ENCODE measurements at places on chromosomes 7 and 10.

DNA sequence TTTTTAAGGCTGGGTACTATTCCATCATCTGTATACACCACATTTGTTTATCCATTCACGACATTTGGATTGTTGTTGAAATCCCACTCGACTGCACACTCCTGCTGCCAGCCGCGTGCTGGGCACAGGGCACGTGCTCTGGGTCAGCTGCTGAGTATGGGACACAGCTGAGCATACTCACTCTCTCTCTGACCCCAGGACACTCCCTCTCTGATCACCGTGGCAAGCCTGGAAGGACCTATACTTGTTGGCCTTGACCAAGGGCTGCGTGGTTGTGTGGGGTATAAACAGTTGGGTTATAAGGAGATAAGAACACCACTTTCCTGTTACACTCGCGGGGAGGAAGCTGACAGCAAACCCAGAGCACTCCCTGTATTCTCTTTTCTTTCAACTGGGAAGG is 153.0 kb upstream of the RHEB start:
- DNase-seq = no peak

GRCh38 chr7:138979226-138979979 is 1.8 kb downstream of the KIAA1549 start:
- peak; percentile 20 for DNase-seq

DNA sequence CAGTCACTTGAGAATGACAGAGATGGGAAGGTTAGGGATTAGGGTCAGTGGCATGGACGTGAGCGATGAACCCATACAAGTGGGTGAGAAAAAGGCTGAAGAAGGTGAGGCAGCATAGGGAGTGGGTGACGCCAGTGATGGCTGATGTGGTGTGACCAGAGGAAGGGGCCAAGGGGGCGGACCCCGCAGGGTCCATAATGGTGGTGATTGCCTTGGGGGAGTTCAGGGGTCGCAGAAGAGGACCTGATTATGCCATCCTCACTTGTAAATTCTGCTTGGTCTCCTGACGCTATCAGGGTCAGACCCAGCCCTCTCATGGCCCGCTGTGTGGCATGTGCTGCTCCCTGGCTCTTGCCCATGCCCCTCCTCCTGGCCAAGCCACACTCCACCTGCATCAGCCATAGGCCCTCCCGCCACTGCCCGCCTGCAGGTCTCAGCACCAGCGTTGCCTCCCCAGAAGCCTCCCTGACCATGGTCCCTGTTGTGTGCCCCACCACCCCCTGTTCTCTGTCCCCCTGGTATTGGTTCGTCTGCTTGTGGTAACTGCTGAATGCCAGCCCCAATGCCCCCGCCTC is 235.7 kb downstream of the EBF3 start:
- no peak for DNase-seq

DNA sequence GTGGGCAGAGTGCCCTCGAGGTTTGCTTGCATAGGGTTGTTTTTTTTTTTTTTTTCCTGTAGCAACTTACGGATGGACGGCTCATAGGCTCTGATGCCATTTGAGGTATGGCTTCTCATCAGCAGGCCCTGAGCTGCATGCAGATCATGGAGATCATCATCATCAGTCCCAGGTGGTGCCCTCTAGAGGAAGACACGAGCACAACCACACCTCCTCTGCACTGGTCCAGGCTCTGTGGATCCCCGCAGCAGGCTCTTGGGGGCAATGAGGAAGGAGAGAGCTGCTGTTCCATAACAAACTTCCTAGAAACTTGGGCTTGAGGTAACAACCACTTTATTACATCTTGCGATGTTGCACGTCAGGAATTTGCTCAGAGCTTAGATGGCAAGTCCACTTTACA is 132.7 kb upstream of the CXCL12 start:
- no peak for DNase-seq

DNA sequence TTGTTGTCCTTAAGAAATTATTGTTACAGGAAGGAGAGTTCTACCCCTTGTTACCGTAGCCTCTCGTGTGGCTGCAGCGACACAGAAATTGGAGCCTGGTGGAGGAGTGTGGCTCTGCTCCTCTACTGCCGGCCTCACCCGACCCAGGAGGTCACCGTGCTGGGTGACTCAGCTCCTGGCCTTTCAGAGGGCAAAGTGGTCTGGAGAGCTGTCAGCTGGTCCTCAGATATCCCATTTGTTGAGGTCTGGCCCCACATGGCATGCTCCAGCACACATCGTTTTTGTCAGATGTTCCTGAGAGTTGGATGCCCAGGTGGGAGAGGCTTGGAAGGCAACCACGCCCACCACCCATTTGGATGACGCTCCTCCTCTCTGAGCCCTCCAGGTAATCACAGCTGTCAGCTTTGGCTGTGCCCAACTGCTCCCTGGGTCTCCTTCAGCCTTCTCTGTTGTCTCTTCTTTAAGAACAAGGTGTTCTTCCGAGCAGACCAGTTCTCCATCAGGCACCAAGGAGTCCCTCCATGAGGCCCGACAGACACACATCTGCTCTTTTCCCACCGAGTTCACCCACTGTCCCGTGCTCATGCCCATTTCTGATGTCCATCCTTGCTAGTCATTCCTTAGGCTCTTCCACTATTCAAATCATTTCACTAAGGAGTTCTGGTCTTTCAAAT is 80.3 kb downstream of the RAMP3 start:
- DNase-seq = peak; percentile 14

DNA sequence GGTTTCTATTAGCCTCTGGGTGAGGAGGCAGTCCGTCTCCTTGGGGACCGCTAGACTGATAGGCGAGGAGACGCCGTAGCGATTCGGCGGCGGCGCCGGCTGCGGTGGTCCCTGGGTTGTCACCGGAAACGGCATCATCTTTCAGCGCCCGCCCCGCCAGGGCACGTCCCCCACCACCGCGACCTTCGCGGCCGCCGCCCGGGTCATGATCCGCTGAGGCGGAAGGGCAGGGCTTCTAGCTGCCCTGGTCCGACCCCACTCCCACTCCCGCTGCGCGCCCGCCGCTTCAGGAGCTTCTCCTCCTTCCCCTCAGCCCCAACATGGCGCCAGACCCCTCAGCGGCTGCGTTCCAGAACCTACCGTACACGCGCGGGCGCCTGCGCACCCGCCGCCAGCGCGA is at the start of gene PAPOLB:
TSS of gene PAPOLB (minus strand) at position 358 of the 400 bp plus-strand sequence. CDS start at position 138, 220 bp downstream.
- DNase-seq = no peak

DNA sequence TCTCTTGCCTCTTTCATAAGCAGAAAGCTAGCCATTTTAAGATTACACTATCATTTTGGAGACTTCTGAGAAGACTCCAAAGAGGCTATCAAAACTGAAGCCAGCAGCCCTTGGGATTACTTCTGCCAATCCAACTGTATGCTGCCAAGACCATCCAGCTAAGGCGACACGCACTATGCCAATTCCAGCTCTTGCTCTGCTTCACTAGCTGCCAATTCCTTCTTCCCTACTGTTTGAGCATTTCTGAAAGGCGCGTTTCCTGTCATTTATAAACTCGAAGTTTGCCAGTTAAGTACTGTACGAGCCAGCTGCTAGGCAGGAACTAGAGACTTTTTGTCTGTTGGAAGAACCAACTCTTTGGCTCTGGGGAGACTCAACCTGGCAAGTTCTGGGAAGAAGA is 36.5 kb downstream of the MALSU1 start:
- DNase-seq = peak; percentile 45

DNA sequence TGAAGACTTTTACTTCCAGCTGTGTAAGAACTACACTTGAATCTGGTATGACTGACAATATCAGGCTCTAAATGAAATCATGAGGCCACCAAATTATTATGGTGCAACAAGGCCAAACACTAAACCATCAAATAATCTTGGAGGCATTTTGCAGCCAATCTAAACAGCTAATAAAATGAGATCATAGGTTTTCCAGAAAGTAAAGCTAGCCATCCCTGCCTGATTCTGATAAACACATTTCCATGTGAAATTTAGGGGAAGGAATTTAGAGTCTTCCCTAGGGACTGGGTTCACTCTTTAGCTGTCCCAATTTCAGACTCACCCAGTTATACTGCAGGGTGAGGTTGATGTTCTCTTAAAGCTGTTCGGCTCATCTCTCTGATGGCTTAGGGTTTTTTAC is 190.3 kb upstream of the TMEM196 start:
- no peak for DNase-seq

DNA sequence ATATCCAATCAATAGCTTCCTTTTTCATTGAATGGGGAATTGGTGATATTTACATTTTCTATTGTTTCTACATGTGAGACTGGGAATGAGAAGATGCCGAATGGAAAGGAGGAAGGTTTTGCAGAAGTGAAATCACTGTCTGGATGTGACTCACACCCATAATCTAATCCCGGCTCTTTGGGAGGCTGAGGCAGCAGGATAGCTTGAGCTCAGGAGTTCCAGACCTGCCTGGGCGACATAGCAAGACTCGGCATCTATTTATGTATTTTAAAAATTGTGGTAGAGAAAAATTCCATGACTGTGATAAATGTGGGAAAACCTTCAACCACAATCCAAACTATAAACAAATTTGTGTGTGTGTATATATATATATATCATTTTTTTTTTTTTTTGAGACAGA is 10.9 kb upstream of the FIS1 start:
- DNase-seq = no peak

- DNase-seq = no peak
Observed at GRCh38 chr10:124886610-124887009, 55.3 kb upstream of the ZRANB1 start.

- peak; percentile 32 for DNase-seq
Observed at GRCh38 chr10:30059209-30060107, at the start of gene JCAD. Gene JCAD, minus strand, starts transcription at chr10:30059586. Its CDS starts 11,774 bp downstream, at chr10:30047812.

DNA sequence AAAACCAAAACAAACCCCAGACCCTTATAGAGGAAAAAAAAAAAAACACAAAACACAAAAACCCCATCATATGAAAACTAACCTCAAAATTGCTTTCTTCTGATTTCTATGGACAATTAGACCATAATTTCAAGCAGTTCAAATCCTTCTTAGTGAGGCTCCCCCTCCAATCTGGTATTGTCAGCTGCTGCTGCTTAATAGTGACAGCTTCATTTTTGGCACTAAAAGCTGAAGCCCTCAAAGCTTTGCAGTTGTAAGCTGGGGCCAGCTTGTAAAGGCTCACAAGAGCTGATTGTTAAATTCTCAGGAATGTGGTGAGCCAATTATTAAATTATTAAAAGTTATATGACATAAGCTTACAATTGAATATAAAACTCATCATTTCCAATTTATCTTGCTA is 21.9 kb downstream of the ATXN7L1 start:
- no peak for DNase-seq

GRCh38 chr10:30433306-30433729 is 666 bp upstream of the MAP3K8 start:
- peak; percentile 68 for DNase-seq

- DNase-seq = no peak
Observed at GRCh38 chr10:31278279-31278941, 40.6 kb upstream of the ZEB1 start.

DNA sequence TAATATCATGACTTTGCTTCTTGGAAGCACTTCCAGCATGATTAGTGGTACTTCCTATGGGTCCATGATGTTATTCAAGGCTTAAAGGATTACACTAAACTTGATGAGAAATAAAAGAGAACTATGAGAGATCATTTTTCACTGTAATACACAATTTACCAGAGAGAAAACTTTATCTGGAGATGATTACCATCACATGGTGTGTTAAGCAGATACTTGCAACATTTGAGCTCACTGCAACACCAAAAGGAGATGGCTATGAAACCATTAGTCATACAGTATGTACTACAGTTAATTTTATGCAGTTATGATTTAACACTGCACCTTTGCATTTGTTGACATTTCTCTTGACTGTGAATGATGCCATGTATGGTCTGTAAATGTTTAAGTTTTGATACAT is 311.3 kb upstream of the AOAH start:
- DNase-seq = no peak

GRCh38 chr7:151599401-151600227 is 79.9 kb upstream of the RHEB start:
- DNase-seq = peak; percentile 96

DNA sequence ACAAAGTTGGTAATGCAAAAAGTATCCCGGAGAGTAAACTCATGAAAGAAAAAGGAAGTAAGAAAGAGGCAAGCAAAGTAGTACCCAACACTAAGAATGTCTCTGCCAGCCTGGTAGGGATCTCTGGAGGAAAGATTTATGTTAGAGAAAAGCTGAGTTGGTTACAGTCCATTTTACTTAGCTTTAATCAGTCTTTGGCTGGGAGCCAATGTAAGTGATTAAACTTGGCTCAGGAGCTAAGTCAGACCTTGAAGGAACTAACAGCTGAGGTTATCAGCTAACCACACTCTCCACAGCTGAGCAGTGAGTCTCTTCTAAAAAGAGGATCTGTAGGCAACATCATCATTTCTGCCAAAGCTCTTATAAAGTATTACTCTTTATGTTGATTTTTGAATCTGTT is 148.0 kb downstream of the ANKRD7 start:
- DNase-seq = no peak

GRCh38 chr10:104351061-104351702 is 2.5 kb upstream of the CFAP58 start:
- peak; percentile 21 for DNase-seq

DNA sequence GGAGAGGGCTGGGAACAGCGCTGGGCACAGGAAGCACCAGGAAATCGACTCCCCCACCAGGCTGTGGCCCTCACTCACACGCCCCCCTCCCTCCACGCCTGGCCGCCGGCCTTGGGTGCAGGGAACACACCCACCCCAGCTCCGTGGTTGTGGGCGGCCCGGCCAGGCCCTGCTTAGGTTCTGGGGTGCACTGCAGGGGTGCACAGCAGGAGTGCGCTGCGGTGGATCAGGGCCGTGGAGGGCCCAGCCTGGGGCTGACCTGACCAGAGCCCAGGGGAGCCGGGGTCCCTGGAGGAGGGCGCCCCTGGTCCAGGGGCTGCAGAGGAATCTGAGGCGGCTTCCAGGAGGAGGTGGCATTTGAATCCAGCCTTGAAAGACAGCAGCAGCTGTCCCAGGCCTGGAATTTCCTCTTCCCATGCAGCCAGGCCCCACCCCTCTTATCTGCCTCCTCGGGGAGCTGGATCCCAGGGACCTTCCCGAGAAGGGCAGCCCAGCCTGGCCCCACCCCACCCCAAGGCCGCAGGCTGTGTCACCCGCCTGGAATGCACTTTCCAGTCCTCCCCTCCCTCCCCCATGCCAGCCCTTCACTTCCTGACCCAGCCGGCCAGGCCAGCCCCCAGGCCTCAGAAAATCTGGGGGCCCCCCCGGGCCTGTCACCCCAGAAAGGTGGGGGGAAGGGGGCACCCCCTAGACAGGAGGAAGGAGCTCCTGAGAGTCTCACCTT is 18.4 kb upstream of the PDGFA start:
- peak; percentile 89 for DNase-seq

DNA sequence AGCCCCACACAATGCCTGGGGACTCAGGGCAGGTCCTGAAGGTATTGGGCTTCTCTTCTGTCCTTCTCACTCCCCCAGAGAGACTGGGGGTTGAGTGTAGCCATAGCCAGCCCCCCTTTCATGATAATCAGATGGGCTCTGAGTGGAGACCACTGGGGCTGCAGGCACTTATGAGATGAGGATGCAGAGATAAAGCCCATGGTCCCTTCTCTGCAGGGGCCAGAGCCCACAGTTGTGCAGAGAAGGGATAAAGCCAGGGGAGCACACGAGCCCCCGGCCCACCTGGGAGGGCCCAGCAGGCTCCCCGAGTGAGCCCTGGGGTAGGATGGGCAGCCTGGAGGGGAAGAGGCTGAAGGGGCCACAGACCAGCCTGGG is 96.2 kb downstream of the BMS1 start:
- no peak for DNase-seq

GRCh38 chr10:98391065-98391464 is 23.9 kb downstream of the PYROXD2 start:
- no peak for DNase-seq

Data from RCC 7860 (cell line).